A549 (cell line): ENCODE measurements at places on chromosomes 2 and 18.

GRCh38 chr2:44349506-44349905 is 11.8 kb downstream of the PREPL start:
- no peak for DNase-seq

DNA sequence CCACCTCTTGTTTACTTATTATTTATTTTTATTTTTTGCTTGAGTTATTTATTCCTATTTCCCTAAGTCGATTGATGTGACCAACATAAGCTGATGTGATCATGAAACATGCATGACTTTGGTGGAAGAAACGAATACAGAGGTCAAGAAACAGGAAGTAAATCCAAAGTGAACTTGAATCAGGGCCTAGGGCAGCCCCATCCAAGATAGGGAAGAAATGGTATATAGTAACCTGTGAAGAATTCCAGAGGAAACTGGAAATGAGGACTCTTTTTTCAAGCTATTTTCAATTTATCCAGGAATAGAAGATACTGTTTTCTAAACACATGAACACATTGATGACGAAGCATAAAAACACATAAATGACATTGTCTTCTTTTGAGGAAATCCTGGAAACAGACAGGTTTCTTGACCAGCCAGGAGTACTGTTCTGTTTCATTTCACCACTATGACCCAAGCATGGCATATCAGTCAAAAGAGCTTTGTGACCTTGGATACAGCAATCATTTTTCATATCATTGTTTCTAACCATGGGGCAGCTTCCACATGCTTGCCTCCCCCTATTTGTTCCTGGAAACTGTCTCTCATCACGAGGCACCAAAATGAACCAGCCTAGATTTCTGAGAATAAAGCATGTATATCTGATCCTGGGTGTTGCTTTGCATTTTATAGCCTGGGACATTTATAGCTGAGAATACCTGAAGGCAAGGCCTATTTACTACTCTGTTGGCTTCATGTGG is 9.1 kb upstream of the LCLAT1 start:
- no peak for DNase-seq

DNA sequence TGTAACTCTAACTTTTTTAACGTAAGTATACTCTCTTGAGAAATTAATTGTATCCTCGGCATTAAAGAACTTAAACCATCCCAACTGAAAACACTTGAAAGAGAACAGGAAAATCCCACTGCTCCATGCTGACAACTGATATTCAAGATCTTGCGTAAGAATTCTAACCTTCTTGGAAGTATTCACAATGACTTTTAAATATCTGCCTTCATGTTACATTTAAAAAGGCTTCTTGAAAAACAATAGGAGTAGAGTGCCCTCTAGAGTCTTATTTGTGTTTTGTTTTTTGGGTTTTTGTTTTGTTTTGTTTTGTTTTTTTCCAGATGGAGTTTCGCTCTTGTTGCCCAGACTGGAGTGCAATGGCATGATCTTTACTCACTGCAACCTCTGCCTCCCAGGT is 65.4 kb upstream of the DNAJC10 start:
- DNase-seq: peak; percentile 3

DNA sequence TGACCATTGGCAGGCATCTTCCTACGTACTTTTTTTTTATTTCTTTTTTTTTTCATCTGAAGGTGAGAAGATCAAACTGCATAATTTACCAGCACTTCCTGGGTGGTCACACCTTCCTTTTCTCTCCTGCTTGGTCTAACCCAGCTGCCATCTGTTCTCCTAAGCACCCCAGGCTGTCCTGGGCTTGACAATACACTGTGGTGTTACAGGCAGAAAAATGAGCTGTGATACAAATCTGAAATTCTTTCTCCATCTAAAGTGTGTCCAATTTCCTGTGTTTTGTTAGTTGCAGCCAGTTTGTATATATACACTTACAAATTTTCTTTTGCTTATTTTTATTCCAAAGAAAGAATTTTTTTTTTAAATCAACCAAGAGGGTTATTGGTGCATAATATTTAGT is 786.0 kb upstream of the ZEB2 start:
- no peak for DNase-seq

GRCh38 chr2:215418064-215418963 is 17.6 kb downstream of the FN1 start:
- peak; percentile 64 for DNase-seq

GRCh38 chr2:159922563-159922962 is 124.6 kb upstream of the CD302 start:
- no peak for DNase-seq

DNA sequence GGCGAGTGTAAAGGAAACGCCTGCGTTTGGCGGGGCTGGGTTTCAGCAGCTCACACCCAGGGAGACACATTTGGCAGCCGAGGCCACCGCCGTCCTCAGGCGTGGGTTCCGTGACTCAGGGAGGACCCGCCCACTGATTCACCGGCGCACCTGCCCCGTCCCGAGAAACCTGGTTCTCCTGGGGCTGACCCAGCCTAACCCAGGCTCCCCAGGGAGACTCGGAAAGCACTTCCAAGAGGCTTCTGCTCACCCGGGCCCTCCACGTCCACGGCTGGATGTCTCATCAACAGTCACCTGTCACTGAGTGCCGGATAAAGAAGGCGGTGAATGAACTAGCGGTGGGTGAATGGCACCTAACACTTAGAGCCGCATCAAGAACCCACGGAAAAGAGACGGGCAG is 126.4 kb upstream of the CTDP1 start:
- no peak for DNase-seq

DNA sequence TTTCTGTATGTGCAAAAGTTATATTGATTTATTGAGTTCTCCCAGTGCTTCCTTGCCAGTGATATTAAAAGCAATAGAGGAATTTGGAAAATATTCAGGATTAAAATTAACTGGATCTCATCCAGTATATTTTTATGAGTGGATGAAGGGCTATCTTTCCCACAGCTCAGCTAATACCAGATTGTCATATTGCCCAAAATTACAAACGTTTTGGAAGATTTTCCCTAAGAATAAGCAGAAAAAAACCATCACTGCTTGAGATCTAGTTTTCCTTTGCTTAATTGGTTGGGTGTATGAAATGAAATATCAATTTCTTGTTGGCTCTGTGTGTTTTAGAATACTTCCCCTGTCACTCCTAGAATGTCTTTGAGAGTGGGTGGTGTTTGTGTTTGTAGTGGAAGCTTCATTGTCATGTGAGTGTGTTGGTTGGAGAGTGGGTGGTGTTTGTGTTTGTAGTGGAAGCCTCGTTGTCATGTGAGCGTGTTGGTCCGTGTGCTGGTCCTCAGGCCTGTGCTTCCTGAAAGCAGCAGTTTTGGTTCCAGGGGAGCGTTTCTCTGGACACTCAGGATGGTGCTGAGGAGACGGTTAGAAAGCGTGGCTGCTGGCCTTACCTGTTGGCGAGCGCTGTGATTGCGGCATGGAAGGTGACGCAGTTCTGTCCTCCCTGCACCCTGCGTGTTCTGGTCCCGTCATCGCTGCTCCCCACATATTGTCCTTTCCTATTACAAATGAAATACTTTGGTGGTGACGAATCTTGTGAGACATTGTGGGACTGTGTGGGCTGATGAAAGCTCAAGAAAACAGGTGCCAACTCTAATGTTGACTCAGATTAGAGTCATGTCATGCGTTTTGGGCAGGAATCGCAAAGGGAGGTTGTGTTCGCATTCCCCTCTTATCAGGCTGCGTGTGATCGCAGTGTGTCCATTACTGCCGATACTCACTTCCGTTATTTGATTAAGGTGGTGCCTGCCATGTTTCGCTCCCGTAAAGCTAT is 12.4 kb downstream of the ASB1 start:
- peak; percentile 55 for DNase-seq

DNA sequence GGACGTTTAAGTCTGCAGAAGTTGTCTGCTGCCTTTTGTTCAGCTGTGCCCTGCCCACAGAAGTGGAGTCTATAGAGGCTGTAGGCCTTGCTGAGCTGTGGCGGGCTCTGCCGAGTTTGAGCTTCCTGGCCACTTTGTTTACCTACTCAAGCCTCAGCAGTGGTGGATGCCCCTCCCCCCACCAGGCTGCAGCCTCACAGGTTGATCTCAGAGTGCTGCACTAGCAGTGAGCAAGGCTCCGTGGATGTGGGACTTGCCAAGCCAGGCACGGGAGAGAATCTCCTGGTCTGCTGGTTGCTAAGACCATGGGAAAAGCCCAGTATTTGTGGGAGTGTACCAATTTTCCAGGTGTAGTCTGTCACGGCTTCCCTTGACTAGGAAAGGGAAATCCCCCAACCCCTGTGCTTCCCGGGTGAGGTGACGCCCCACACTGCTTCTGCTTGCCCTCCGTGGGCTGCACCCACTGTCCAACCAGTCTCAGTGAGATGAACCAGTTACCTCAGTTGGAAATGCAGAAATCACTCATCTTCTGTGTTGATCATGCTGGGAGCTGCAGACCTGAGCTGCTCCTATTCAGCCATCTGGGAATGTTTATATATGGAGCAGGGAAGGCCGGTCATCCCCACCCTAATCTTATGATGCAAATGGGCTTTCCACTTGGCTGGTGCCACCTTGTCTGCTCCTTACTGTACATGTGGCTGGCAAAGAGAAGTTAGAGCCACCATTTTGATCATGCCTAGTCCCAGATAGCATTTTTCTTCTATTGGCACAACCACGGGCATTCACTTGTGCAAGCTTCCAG is 156.9 kb upstream of the ITGA6 start:
- no peak for DNase-seq

DNA sequence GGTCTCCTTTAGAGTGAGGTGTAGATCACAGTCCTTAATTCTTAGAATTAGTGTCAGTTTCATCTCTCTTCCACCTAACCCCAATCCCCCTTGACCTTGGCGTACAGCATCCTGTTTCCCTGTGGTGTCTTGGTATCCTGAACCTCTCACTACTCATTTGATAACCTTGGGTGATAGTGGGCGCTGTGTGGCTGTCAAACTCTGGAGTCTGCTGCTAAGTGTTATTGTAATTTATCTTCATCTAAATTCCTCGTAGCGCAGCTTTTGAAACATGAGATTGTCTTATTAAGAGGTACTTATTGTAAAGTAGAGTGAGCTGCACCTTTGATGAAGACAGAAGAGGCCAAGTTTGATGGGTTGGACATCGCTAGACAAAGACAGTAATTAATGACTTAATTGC is 222.6 kb upstream of the SPRED2 start:
- no peak for DNase-seq

GRCh38 chr2:239806276-239806675 is 218.9 kb downstream of the NDUFA10 start:
- no peak for DNase-seq

GRCh38 chr2:20615466-20616241 is 35.2 kb downstream of the HS1BP3 start:
- no peak for DNase-seq

DNA sequence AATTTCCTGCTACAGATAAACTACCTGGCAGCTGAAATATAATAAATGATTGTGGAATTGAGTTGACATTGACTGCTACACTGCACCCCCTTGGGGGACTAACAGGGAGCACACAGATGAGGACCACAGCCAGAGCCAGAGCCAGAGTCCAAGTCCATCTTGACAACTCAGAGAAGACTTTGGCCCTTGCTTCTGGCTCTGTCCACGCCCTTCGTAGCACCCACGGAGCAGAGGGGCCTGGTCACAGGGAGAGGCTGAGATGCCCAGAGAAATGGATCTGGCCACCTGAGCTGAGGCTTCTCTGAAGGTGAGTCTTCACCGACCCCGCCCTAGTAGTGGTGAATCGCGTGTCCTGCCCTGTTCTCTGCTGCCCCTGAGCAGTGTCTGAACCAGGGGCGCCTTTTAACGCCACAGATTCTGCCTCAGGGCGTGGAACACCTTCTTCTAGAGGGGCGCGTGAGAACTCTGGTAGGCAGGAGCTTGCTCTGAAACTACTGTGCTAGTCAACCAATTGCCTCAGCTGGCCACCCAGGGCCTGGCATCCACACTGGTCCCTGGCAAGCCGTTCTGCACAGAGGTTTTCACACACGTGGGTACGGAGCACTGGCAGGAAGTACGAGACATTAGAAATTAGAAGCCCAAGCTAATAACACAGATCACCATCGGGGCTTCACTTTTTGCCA is 35.7 kb upstream of the MAT2A start:
- DNase-seq: no peak

GRCh38 chr2:43426305-43427031 is 169.4 kb downstream of the THADA start:
- peak; percentile 95 for DNase-seq

DNA sequence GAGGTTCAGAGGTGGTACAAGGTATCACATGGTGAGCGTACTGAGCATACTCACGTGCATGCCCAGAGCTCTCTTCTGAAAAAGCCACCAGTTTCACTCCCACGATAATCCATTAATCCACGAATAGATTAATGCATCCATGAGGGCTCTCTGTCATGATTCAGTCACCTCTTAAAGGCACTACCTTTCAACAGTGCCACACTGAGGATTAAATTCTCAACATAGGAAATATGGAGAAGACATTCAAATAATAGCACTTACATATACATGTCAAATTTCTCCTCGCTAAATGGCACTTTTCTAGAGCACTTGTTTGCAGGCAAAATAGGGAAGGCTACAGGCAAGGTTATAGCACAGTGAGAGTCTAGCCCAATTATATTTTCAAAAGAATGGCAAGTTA is 825.9 kb downstream of the TRIB2 start:
- no peak for DNase-seq

- DNase-seq: no peak
Observed at GRCh38 chr2:175414191-175414881, 232.8 kb upstream of the ATP5MC3 start.

- DNase-seq: no peak
Observed at GRCh38 chr18:49548229-49548636, 13.6 kb upstream of the LIPG start.

- DNase-seq: peak; percentile 9
Observed at GRCh38 chr2:132669908-132670495, at the start of gene LYPD1. TSS of gene LYPD1 (minus strand) at chr2:132670205. CDS start at chr2:132669932, 273 bp downstream.

- DNase-seq: no peak
Observed at GRCh38 chr2:240919161-240919781, 13.1 kb downstream of the CROCC2 start.

- no peak for DNase-seq
Observed at GRCh38 chr2:199495147-199495546, 37.4 kb upstream of the SATB2 start.

GRCh38 chr2:49836017-49836416 is 681.7 kb upstream of the FSHR start:
- DNase-seq: no peak

DNA sequence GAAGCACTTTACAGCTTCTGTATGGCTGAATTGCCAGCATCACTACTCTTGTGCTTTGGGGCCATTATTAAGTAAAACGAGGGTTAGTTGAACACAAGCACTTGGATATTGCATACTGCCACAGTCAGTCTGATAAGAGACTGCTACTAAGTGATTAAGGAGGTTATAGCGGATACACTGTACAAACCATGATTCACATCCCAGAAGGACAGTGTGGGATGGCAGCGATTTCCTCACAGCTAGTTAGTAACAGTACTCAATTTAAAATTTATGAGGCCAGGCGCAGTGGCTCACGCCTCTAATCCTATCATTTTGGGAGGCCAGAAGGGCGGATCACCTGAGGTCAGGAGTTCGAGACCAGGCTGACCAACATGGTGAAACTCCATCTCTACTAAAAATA is 2.6 kb upstream of the BMPR2 start:
- no peak for DNase-seq

- DNase-seq: no peak
Observed at GRCh38 chr2:30631051-30631671, 176.1 kb downstream of the CAPN13 start.

- no peak for DNase-seq
Observed at GRCh38 chr2:170017860-170018532, 160.0 kb upstream of the MYO3B start.

GRCh38 chr2:223048519-223048918 is 3.5 kb upstream of the KCNE4 start:
- no peak for DNase-seq
